Osteocyte (in vitro differentiated cells): ENCODE measurements at places on chromosomes 3 and 15. TPM values are rescaled to one million over a fixed set of nuclear protein-coding genes. Genes with fewer than 3 reads are reported as not detected.
A peak's percentile ranks its signal among the peaks of the same experiment; 100 is the strongest.

DNA sequence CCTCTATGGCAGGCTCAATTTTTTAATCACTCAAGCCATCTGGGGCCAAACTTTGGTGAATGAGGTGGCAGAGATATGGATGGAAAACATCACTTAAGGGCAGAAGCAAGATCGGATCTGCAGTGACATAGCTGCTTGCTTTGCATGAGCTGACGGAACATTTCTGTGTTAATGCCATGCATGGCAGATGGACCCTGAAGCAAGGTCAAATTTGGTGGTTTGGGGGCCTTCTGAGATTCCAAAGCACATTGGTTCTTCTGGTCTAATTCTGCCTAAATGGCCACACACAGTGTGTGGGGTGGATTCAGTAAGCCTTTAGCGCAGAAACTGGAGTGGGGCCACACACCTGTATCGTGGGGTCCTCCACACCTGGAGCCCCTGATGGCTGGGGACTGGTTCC, 38.3 kb upstream of the BCL2L10 start:
- peak; percentile 56 for DNase-seq
- H3K36me3 ChIP-seq = peaks cover 40% of the 10 kb centered on the region
- no peak overlapping the region for H3K27ac ChIP-seq
- no peak overlapping the region for H3K4me3 ChIP-seq
- H3K4me1 ChIP-seq = no peaks in the 10 kb centered on the region
- no peaks in the 10 kb centered on the region for H3K27me3 ChIP-seq

Gene MRPS22
- 30.4 and 35.8 TPM in 2 replicates for total RNA-seq

Gene CHRD
- total RNA-seq = 2.7 and 4.4 TPM in 2 replicates

DNA sequence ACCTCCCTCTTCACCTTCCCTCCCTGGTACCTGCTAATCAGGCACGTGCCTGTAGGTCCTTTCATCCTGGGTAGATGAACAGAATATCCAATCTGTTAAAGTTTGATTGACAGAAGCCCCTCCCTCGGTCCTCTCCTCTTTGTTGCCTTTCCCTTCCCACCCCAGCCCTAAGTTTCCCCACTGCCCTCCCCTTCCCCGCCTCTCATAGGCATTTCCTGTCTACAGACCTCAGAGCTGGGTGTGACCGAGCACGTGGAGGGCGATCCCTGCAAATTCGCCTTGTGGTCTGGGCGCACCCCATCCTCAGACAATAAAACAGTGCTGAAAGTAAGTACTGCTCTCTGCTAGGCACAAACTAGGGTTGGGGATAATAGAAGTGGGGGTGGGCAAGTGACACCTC, 239.2 kb upstream of the UMPS start:
- peaks cover 3% of the 10 kb centered on the region for H3K36me3 ChIP-seq
- H3K27ac ChIP-seq = no peak overlapping the region
- H3K27me3 ChIP-seq = no peaks in the 10 kb centered on the region

GRCh38 chr3:133588035-133588434, 14.5 kb downstream of the CDV3 start:
- H3K27ac ChIP-seq = no peak overlapping the region
- no peaks in the 10 kb centered on the region for H3K27me3 ChIP-seq
- no peak for DNase-seq
- peaks cover 32% of the 10 kb centered on the region for H3K4me1 ChIP-seq
- H3K36me3 ChIP-seq = peaks cover 49% of the 10 kb centered on the region

DNA sequence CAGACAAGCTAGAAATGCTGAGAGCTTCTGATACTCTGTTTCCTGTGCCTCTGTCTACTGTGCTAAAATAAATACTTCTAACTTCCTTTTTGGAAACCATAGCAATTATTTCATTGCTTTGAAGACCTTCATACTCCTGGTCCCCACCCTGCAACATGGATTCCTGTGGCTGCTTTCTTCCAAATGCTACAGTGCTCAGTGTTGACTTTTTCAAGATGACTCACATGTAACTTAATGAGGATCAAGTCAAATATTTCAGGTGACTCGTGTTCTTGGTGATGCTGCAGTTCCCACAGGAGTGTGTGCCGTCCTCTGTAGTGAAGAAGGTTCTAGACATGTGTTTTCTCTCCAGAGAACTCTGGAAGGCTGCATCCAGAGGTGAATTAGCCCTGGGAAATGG, 288.6 kb downstream of the CLSTN2 start:
- no peak for DNase-seq
- peaks cover 3% of the 10 kb centered on the region for H3K36me3 ChIP-seq
- H3K27me3 ChIP-seq = no peaks in the 10 kb centered on the region
- H3K27ac ChIP-seq = peak overlapping the region; percentile 21
- no peak overlapping the region for H3K4me3 ChIP-seq

GRCh38 chr15:43070249-43070648, 35.6 kb downstream of the UBR1 start:
- H3K27ac ChIP-seq = no peak overlapping the region
- H3K4me3 ChIP-seq = no peak overlapping the region
- H3K4me1 ChIP-seq = no peaks in the 10 kb centered on the region
- peaks cover 58% of the 10 kb centered on the region for H3K36me3 ChIP-seq
- no peak for DNase-seq
- H3K27me3 ChIP-seq = no peaks in the 10 kb centered on the region

Gene DNASE1L3
- total RNA-seq = not detected in 2 replicates

- H3K4me3 ChIP-seq = peak overlapping the region; percentile 72
- no peaks in the 10 kb centered on the region for H3K36me3 ChIP-seq
- peaks cover 8% of the 10 kb centered on the region for H3K4me1 ChIP-seq
- no peak overlapping the region for H3K27ac ChIP-seq
- peaks cover 62% of the 10 kb centered on the region for H3K27me3 ChIP-seq
Measured at GRCh38 chr3:192408007-192408646, 319.2 kb downstream of the FGF12 start.

DNA sequence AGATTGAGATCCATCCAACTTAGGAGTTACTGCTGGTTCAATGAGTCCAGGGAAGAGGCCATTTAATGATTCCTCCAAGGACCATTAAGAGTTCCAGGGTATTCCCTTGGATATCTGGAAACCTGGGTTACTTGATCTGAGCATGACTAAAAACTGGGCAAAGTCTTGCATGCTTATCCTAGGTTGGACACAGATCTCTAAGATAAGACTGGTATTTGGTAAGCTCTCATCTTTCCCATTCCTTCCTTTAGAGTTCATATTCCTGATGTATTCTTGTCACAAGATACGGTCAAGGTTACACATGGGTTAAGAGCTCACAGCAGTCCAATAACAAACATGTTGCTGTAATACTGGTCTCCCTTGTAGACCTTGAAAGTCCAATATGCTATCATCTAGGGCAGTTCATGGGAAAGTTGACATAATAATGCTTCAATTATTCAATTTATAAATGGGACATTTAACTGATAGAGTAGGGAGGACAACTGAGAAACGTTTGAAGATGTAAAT, 301.7 kb downstream of the TIGIT start:
- no peak for DNase-seq
- H3K27ac ChIP-seq = no peak overlapping the region
- peaks cover 4% of the 10 kb centered on the region for H3K36me3 ChIP-seq
- no peak overlapping the region for H3K4me3 ChIP-seq
- H3K4me1 ChIP-seq = peaks cover 10% of the 10 kb centered on the region

GRCh38 chr3:149512073-149512782, 37.7 kb downstream of the TM4SF4 start:
- peaks cover 21% of the 10 kb centered on the region for H3K4me1 ChIP-seq
- H3K4me3 ChIP-seq = peak overlapping the region; percentile 8
- DNase-seq = no peak
- no peaks in the 10 kb centered on the region for H3K27me3 ChIP-seq

DNA sequence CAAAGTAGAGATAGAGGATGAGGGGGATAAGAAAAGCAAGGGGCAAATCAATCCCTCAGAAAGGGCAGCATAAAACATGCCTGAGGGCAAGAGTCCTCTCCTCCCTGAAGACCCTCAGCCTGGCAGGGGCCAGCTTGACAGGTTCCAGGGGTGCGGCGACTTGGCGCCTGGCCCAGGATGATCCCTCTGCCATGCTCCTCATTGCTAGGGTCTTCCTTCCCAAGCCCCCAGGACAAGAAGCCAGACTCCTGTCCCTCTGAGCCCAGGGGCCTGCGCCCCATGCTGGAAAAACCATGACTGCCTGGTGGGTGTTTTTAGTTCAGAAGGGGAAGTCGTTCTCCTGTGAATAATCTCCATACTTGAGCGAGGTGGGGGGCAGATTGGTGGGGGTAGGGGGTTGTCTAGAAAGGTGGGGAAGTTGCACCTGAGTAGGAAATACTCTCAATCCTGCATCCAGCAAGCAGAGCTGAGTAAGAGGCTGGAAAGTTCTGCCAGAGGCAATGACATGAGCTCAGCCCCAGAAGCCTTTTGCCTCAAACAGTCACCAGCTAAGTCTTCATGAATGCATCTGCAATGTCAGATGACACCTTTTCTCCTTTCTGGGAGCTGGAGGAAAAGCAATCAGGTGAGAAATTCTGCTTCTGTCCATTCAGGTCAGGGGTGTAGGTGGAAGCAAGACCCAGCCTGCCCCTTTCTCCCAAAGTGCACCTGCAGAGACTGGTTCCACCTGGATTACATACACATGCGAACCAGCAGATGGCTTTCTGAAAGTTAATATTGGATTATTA, 18.3 kb downstream of the SLC12A8 start:
- H3K4me1 ChIP-seq = peaks cover 12% of the 10 kb centered on the region
- H3K27me3 ChIP-seq = no peaks in the 10 kb centered on the region
- no peaks in the 10 kb centered on the region for H3K36me3 ChIP-seq
- H3K27ac ChIP-seq = no peak overlapping the region

DNA sequence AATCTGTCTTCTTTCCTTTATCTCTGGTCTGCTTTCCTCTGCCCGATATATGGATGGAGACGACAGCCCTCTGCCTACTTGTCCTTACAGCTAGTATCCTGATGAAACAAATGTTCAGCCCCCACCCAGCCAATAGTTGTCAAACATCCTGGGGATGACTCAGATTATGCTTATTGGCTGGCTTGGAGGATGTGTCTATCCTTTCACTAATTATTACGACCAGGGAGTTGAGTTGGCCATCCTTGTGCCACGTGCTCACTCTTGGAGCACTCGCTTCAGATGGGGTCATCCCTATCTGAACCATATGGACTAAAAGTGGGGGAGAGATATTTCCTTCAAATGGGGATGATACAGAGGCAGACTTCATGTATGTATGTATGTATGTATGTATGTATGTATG, 6.4 kb upstream of the MAP3K13 start:
- no peak overlapping the region for H3K4me3 ChIP-seq
- no peak for DNase-seq
- H3K27me3 ChIP-seq = peaks cover 12% of the 10 kb centered on the region
- H3K4me1 ChIP-seq = no peaks in the 10 kb centered on the region
- no peak overlapping the region for H3K27ac ChIP-seq
- H3K36me3 ChIP-seq = no peaks in the 10 kb centered on the region

Gene CFAP100
- total RNA-seq = not detected in 2 replicates

- H3K4me1 ChIP-seq = no peaks in the 10 kb centered on the region
- peaks cover 42% of the 10 kb centered on the region for H3K27me3 ChIP-seq
- DNase-seq = no peak
- H3K4me3 ChIP-seq = no peak overlapping the region
Measured at GRCh38 chr15:59424616-59425015, 13.4 kb upstream of the FAM81A start.

DNA sequence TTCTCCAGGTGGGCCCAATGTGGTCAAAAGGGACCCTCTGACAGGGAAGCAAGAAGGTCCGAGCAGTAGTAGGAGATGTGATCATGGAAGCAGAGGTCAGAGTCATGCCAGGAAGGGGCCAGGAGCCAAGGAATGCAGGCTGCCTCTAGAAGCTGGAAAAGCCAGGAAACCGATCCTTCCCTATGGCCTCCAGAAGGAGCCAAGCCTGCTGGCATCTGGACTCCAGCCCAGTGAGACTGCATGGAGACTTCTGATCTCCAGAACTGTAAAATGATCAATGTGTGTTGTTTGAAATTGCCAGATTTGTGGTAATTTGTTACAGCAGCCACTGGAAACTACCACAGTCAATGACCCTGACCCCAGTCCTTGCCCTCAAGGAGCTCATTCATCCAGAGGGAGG, 56.8 kb upstream of the SPATA12 start:
- H3K27ac ChIP-seq = no peak overlapping the region
- H3K27me3 ChIP-seq = no peaks in the 10 kb centered on the region
- H3K4me3 ChIP-seq = no peak overlapping the region
- H3K4me1 ChIP-seq = peaks cover 25% of the 10 kb centered on the region
- no peak for DNase-seq
- H3K36me3 ChIP-seq = no peaks in the 10 kb centered on the region

DNA sequence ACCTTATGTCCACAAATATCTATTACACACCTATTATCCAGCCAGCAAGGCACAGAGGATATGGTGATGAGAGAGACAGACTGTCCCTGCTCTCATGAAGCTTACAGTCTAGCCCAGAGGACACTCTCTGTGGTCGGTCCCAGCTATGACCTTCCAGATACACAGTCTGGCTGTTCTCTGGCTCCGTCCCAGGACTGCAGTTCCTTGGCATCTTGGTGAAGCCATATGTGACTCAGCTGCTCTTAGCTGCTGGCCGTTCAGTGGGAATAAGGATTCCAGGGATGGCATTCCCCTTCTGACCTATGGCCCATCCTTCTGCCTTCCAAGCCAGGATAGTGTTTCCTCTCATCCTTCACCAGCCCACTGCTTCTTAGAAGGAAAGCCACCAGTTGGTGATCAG, 30.8 kb downstream of the MEX3B start:
- peaks cover 10% of the 10 kb centered on the region for H3K27me3 ChIP-seq
- no peak overlapping the region for H3K27ac ChIP-seq
- no peaks in the 10 kb centered on the region for H3K4me1 ChIP-seq
- no peak overlapping the region for H3K4me3 ChIP-seq
- no peaks in the 10 kb centered on the region for H3K36me3 ChIP-seq

Gene SPG21
- 116 and 120 TPM in 2 replicates for total RNA-seq

GRCh38 chr15:52546031-52546751, 17.5 kb upstream of the MYO5A start:
- H3K27me3 ChIP-seq = no peaks in the 10 kb centered on the region
- no peak overlapping the region for H3K4me3 ChIP-seq
- no peaks in the 10 kb centered on the region for H3K4me1 ChIP-seq
- no peak for DNase-seq
- no peak overlapping the region for H3K27ac ChIP-seq
- H3K36me3 ChIP-seq = peaks cover 47% of the 10 kb centered on the region

Gene INKA1
- 5.1 and 5.2 TPM in 2 replicates for total RNA-seq

- H3K4me3 ChIP-seq = no peak overlapping the region
- peaks cover 5% of the 10 kb centered on the region for H3K36me3 ChIP-seq
- H3K4me1 ChIP-seq = no peaks in the 10 kb centered on the region
- DNase-seq = no peak
- no peak overlapping the region for H3K27ac ChIP-seq
- no peaks in the 10 kb centered on the region for H3K27me3 ChIP-seq
Measured at GRCh38 chr3:4680227-4680691, 187.1 kb downstream of the ITPR1 start.

Gene NDN
- 27.8 and 29.7 TPM in 2 replicates for total RNA-seq

DNA sequence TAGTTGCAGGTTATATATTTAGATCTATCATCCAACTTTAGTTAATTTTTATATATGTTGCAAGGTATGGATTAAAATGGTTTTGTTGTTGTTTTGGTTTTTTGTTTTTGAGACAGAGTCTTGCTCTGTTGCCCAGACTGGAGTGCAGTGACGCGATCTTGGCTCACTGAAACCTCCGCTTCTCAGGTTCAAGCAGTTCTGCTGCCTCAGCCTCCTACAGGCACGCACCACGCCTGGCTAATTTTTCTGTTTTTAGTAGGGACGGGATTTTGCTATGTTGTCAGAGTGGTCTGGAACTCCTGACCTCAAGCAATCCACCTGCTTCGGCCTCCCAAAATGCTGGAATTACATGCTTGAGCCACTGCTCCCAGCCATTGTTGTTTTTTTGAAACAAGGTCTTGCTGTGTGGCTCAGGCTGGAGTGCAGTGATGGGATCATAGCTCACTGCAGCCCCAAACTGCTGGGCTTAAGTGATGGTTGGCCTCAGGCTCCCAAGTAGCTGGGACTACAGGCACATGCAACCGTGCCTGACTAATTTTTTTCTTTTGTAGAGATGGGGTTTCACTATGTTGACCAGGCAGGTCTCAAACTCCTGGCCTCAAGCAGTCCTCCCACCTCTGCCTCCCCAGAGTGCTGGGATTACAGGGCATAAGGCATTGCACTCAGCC, 92.0 kb downstream of the ZNF609 start:
- H3K27ac ChIP-seq = no peak overlapping the region
- no peak overlapping the region for H3K4me3 ChIP-seq
- no peaks in the 10 kb centered on the region for H3K36me3 ChIP-seq
- no peaks in the 10 kb centered on the region for H3K27me3 ChIP-seq
- H3K4me1 ChIP-seq = peaks cover 8% of the 10 kb centered on the region
- no peak for DNase-seq
